T-helper 17 cell (primary cell): ENCODE measurements at places on chromosomes 7 and 10.

DNA sequence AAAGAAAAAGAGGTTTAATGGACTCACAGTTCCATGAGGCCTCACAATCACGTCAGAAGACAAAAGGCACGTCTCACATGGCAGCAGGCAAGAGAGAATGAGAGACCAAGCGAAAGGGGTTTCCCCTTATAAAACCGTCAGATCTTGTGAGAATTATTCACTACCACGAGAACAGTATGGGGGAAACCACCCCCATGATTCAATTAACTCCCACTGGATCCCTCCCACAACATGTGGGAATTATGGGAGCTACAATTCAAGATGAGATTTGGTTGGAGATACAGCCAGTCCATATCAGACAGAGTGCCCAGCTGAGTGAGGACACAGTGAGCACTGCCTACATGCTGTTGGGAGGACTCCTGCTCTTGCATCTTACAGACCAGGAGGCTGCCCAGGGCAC is 148.4 kb downstream of the TEX36 start:
- DNase-seq: no peak

DNA sequence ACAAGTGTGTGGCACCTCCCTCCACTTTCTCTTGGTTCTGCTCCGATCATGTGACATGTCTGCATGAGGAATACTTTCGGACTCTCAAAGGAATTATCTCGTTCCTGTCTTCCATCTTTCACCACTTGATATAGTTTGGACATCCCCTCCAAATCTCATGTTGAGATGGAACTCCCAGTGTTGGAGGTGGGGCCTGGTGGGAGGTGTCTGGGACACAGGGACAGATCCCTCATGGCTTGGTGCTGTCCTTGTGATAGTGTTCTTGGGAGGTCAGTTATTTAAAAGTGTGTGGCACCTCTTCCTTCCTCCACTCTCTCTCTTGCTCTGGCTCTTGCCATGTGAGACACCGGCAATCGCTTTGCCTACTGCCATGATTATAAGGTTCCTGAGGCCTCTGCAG is 166.4 kb downstream of the GFRA1 start:
- no peak for DNase-seq

DNA sequence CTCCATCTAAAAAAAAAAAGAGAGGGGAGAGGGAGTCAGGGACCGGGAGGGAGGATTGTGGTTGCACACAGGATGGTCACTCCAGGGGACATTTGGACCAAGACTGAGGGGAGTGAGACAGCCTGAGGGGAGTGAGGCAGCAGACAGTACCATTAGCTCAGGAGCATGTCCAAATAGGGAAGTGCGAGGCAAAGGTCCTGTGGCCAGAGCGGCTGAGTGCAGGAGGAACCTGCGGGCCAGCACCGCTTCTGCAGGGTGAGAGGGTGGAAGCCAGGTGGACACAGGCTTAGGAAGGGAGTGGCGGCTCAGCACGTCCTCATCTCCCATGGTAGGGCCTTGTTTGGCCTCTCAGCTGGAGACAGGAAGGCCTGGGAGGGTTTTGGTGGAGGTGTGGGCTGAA is 48.9 kb upstream of the PFKFB3 start:
- no peak for DNase-seq

- peak; percentile 50 for DNase-seq
These were observed 9.5 kb downstream of the FAM241B start for GRCh38 chr10:69639291-69640195.

- no peak for DNase-seq
These were observed 61.0 kb upstream of the PAPSS2 start for GRCh38 chr10:87598700-87599099.

DNA sequence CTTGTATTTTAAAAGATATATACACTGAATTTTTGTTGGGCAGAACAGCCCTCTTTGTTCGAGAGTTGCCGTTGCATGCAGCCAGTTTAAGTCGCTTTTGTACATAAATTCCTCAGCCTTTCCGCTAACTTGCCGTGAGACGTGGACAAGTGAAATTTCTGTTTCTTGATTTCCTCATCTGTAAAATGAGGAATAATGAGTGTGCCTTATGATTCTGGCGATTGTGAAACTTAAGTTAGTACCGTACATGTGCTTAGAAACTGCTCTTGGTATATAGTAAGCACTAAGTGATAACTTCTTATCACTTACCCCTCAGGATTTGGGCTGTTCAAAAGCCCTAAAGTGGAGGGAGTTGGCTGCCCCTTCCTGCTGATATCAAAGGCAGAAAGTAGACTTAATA is 1.4 kb downstream of the CCNJ start:
- DNase-seq: no peak

- DNase-seq: peak; percentile 24
These were observed at the start of gene SGCE for GRCh38 chr7:94655848-94656657. SGCE (minus strand) TSS chr7:94656133; CDS start chr7:94656098, 35 bp downstream.

GRCh38 chr10:4684434-4684833 is 141.6 kb upstream of the AKR1E2 start:
- no peak for DNase-seq

DNA sequence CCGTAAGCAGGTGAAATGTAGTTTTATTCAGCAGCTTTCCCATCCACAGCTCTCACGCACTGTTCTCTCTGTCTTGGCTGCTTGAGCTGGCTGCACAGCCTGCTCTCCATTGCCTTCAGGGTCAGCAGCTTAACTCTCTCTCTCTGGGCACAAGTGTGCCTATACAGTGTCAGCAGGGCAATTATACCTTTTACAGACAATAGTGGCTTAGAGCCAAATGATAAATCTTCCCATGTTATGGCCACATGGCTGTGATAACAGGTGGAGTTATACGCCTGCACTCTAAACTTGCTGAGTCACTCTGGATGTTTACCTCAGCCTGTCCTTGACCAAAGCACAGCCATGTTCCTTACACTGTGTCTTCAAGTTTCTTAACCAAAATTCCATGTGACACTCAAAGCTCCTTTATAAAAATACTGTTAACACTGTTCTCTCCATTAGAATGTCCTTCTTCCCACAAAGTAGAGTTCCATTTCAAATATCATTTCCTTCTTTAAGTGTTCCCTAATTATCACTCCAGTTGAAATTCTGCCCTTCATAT is 6.1 kb downstream of the RNF133 start:
- DNase-seq: no peak

GRCh38 chr7:123682690-123683089 is 27.0 kb downstream of the LMOD2 start:
- DNase-seq: no peak
